ENCODE measurements at places on chromosomes 11 and 22.

DNA sequence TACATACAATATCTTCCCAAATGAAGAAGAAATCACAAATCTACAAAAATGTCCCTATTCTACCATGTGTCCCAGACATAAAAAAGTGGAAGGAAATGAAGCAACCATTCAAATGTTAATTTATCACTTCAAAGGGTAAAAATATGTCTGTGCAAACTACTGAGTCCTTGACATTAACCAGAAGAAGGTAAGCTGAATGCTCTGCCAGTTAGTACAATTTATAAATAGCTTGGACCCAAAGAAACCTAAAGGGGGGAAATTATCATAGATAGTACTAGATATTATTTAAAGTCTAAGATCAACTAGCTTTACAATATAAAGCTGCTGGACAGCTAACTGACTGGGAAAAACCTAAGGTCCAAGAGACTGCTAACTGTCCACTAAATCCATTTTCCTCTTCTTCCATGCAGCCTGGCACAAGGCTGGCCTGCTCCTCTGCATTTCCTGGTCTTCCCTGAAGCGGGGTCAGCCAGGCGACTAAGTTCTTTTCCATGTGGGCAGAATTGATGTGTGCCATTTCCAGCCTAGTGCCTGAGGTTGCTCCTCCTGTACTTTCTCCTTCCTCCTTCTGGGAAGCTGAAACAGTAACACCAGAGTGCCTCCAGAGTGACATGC lies 190.9 kb downstream of the CADM1 start:
- DNase-seq, result no peak

DNA sequence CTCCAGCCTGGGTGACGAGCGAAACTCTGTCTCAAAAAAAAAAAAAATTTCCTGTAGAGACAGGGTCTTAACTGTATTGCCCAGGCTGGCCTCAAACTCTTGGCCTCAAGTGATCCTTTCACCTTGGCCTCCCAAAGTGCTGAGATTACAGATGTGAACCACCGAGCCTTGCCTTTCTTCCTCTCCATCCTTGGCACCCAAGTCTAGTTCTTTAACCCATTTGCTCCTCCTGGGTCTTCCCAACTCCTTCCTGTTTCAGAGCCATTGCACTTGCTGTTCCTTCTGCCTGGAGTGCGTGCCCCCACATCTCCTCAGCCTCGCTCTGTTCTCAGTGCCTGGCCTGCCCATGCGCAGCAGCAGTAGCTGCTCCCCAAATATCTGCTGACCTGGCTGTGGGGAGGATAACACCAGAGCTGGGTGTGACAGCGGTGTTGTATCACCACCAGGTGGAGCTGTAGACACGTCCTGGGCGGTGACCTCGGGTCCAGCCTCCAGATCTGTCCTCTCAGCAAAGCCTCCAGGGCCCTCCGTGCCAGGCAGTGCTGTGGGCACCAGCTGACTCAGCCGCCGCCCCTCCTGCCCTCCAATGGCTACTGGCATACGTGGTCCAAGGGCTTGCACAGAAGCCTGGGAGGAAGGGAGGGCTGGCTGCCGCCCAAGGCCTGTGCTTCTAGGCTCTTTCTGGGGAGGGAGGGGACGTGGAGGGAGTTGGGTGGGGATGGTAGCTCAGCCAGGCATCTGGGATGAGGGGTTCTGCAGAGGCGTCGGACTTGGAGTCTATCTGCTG lies 22.0 kb downstream of the TEF start:
- peak; percentile 91 for DNase-seq

GRCh38 chr22:24752088-24752623 lies 22.4 kb downstream of the PIWIL3 start:
- DNase-seq, result no peak

- no peak for DNase-seq
Observed at GRCh38 chr22:38696606-38697424, 3.9 kb downstream of the JOSD1 start.

- no peak for DNase-seq
Observed at GRCh38 chr11:11229647-11230046, 123.4 kb downstream of the CSNK2A3 start.

- DNase-seq, result peak; percentile 56
Observed at GRCh38 chr22:35299217-35299672, 449 bp upstream of the TOM1 start.

DNA sequence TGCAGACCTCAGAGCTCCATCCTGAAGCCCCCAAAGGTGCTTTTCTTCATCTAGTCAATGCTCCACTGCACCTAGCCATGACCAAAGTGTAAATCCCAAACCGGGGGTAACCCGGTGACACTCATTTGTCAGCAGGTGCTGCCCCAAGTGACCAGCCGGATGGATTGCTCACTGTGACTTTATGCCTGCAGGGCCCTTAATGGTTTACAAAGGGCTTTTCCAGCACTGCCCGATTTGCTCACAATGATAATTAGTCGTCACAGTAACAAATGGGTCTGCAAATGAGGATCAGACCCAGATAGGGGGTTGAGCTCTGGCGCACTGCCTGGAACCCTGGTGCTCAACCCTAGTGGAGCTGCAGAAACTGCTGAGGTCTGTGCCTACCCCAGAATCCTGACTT lies 45.7 kb upstream of the CD5 start:
- no peak for DNase-seq

- DNase-seq, result no peak
Observed at GRCh38 chr11:2677127-2677526, 22.7 kb downstream of the KCNQ1OT1 start.

- DNase-seq, result no peak
Observed at GRCh38 chr11:124109377-124109776, 5.9 kb upstream of the VWA5A start.

DNA sequence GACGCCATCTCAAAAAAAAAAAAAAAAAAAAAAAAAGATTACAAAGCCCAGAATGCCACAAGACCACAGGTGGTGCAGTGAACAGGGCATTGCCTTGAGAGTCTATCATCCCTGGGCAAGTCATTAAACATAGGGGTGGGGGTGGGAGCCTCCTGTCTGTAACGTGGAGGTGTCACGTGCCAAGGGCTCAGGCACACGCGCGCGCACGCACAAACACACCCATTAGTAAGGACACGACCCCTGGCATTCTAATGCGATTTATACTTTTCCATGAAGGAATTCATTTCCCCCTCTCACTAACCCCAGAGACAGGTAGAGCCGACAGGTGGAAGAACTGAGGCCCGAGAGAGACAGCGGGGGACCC lies 5.8 kb upstream of the GCAT start:
- DNase-seq, result no peak

DNA sequence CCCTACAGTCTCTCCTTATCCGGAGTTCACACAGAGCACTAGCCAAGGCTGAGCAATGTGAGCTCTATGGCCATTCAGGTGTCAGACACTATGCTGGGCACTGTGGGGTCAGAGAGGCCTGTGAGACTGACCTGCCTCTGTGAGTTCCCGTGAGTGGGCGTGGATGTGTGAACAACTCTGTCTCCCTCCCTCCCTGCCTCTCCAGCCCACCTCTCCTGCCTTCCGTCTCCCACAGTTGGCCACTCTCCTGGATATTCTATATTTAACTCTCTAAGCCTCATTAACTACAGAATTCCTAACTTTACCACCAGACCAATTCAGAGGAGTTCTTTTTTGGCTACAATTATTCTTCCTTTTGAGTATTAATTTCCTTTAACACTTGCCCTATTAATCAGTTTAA lies 191.6 kb upstream of the NCAM1 start:
- no peak for DNase-seq

GRCh38 chr22:22125028-22125578 lies 119.5 kb upstream of the VPREB1 start:
- DNase-seq, result peak; percentile 17

GRCh38 chr22:41215409-41215808 lies 10.3 kb downstream of the L3MBTL2 start:
- DNase-seq, result no peak

DNA sequence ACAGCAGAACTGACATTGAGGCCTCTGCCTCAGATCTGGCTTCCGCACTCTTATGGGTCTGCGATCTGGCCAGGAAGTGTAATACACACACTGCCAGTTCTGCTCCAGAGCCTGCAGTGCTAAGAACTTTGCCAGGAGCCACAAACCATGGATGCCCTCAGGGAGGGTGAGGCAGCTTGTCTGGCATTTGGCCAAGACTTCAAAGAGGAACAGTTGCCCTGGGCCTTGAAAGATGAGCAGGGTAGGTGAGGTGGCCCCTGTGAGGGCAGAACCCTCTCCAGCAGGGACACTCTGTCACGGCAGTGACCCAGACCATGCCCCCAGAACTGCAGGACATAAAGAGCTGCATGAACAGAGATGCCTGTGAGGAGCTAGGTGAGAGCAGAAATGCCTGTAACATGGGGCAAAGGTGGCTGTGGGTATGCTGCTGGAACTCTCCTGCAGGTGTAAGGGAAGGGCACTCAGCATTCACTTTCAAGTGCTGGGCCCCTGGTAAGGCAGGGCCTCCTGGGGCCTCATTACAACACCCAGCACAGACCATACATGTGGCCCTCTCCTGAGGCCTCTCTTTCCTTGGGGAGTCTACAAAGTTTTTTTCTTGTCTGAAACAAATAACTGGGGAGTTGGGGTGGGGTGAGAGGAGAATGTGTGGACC lies 47.3 kb downstream of the NEU3 start:
- DNase-seq, result no peak

DNA sequence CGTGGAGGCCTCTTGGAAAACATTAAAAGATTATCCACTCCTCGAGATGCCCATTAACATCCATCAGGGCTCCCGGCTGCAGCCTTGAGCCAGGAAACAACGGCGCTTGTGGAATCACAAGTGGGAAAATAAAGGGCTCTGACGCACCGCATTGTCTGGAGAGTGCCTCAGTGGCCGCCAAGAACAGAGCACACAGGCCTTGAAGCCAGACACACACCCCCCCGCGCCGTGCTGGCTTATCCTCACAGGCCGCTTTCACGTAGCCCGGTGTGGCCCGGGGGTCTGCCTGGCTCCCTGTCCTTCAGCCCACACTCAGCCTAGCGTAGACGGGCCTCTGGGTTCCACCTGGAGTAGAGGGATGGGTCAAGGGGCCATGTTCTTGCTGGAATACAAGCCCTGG lies 1020.5 kb downstream of the BRD1 start:
- DNase-seq, result no peak

DNA sequence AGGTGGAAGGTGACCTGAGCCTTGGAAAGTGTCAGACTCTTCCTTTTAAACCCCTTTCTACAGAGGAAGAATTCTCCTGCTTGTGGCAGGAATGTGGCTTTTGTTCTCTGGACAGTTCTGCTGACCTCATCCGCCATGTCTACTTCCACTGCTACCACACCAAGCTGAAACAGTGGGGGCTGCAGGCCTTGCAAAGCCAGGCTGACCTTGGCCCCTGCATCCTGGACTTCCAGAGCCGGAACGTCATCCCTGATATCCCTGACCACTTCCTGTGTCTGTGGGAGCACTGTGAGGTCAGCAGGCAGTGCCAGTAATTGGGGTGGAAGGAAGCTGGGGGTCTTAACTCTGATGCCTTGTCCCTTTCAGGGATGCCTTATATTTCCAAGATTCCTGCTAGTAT lies 9.3 kb downstream of the HINFP start:
- no peak for DNase-seq

GRCh38 chr11:110475671-110476070 lies 45.9 kb downstream of the FDX1 start:
- no peak for DNase-seq

GRCh38 chr11:62358273-62358672 lies 21.0 kb downstream of the ASRGL1 start:
- no peak for DNase-seq

DNA sequence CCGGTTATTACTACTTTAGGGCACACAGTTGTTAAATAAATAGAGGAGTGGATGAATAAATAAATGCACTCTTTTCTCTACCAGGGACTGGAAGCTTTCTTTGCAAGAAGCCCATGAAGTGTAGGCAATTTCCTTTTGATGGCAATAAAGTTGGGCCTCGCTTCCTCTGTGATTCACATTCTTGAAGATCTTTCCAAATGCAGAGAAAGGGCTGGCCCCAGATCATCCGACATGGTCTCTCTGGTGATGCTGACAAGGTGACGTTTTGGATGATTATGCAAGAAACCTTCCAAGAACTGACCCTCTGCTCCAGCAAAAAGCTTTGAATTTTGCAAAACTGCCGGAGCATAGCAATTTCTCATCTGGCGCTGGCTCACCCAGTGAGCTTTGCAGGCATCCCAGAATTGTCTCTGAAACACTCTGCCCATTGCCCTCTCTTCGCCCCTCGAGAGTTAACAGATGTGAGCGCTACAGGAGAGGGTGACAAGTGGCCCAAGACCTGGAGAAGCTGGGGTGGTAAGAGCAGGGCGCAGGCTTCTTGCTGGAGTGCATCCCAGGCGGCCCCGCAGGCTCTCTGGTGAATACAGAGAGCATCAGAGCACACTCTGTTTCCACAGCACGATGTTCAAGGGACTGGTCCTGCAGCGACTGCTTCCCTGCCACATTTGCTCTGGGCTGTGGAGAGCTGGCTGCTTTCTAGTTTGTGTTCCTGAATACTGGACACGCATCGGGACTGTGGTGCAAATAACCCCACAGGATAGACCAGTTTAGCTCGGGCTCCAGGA lies 11.5 kb upstream of the IFT27 start:
- no peak for DNase-seq

DNA sequence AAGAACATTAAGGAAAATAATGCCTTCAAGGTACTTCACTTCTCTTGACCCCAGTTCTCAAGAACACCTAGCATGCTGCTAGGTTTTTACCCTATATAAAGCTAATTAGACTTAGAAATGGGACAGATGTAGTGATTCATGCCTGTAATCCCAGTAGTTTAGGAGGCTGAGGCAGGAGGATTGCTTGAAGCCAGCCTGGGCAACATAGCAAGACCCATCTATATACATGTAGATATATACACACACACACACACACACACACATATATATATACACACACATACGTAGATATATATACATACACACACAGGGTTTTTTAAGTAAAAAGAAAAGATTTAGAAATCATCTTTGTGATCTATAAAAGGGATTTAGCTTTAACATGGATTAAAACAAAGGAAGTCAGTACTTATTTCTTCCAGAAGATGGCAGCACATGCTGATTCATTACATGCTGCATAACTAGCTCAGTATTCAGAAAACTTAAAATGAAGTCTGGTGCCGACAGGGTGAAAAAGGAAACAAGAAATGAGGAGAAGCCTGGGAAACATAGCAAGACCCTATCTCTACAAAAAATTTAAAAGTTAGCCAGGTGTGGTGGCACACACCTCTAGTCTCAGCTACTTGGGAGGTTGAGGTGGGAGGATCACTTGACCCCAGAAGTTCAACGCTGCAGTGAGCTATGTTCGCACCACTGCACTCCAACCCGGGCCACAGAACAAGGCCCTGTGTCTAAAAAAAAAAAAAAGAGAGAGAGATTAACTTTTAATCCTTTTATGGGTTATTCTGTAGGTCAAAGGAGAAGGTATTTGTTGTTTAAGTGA lies 28.5 kb upstream of the RBX1 start:
- DNase-seq, result peak; percentile 51

GRCh38 chr11:74980634-74981033 lies 8.1 kb upstream of the NEU3 start:
- DNase-seq, result no peak

All from D341Med (cell line).